ENCODE measurements at places on chromosomes 3 and 15.

- DNase-seq, result no peak
Observed at GRCh38 chr3:133561679-133562078, 11.8 kb upstream of the CDV3 start.

- no peak for DNase-seq
Observed at GRCh38 chr3:112327371-112327951, 5.5 kb upstream of the CD200 start.

DNA sequence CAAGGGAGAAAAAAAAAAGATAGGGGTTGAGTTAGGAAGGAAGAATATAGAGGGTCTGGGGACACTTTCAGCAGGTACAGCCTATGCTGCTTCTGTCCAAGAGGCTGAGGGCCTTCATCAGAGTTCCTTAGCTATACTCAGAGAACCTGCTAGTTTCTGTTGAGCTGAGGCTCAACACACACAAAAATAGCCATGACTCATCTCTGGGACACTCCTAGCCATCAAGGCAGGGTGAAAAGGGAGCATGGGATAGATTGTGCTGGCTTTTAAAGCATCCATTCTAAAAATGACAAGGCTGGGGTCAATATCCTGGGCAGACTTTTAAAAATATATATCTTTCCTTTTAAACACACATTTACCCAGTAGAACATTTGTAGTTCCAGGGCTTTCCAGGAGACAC lies 2.8 kb upstream of the RTP2 start:
- DNase-seq, result no peak

- DNase-seq, result no peak
Observed at GRCh38 chr15:62877276-62877857, 165.2 kb upstream of the TPM1 start.

DNA sequence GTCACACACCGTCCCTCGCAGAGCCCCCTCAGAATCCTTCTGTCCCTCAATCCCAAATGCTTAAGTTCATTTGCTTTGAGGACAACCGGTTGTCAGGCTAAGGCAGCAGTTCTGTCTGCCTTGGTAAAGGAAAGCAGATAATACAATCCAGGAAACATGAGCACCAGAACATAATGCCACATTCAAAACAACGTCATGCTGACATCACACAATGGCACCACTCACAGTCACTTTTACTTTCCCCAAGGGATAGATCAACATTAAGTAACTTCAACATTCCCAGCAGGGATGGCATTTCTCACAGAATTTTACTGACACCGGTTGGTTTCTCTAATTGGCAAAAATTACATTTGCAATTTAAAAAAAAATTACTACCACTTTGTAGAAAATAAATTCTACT lies 74.6 kb upstream of the PSMD6 start:
- no peak for DNase-seq

- no peak for DNase-seq
Observed at GRCh38 chr3:30141178-30141581, 465.2 kb upstream of the TGFBR2 start.

- DNase-seq, result no peak
Observed at GRCh38 chr3:37536840-37537239, 324.8 kb upstream of the CTDSPL start.

GRCh38 chr3:29759411-29760225 lies 478.7 kb downstream of the RBMS3 start:
- no peak for DNase-seq

DNA sequence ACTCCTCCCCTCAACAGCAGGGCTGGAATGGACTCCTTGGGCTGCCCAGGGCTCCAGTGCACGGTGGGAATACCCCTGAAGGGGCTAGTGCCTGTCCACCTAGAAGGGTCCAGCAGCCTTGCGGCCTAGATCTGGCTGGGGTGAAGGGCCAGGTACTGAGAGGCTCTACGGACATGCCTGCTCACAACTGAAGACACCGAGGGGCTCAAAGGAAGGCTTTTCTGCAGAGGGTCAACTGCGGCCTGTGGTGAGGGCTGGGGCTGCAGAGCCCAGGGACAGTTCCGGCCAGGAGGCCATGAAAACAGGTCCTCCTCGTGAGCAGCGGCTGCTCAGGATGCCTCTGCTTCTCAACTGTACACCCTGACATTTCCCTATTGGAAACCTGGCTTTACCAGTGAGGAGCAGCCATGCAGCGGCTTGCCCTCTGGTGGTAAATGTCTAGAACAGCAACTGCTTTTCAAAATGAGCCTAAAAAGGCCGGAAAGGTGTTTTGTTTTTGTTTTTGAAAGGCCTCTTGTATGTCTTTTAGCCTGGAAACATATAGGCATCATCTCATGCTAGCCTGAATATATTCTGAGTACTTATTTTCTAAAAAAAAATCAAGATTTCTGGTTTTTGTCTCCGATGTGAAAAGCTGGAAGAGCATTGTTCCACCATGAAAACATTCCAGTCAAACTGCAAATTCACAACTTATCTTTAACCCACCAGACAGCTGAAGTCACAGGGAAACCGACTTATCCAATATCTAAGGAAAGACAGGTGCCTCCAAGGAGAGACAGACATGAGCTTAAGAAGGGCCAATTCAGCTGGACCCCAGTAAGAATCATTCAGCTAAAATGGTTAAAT lies 163.4 kb downstream of the KLF13 start:
- no peak for DNase-seq

GRCh38 chr3:104723000-104723399 lies 643.7 kb upstream of the ALCAM start:
- no peak for DNase-seq

GRCh38 chr15:101482526-101483371 lies 6.8 kb downstream of the PCSK6 start:
- no peak for DNase-seq

DNA sequence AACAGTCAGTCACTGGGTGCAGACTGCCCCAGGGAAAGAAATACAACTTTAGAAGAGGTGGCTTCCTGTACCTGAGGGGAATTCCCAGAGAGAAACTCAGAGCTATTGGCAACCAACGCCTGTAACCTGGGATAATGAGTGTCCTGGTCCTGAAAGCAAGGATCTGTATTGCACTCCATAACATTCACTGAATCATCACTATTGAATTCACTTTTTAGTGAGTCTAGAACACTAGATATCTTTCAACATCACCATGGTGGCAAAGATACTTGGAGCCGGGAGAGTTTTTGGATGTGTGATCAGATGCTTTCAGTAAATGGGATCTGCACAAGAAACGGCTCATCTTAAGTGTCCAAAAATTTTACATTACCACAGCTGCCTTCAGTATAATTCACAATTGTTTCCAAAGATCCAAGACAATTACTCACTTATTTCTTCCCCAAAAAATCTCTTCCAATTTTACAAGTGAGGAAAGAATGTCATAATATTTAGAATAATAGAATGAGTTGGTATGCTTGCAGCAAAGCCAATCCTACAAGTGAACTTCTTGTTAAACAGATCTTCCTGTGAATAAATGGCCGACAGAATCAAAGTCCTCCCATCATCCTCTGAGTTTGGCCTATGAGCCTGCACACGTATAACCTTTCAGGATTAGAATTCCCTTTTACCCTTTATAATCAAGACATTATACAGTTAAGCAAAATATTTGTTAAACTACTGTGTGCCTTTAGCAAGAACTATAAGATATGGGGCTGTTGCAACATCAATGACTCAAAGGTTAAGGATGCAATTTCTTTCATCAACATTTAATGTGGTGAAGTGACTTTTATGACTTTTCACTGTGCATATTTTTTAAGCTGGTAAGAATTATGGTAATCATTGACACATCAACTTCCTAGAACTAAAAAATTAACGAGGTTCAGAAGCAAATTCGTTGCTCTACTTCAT lies 243.3 kb upstream of the COL8A1 start:
- no peak for DNase-seq

GRCh38 chr15:66293419-66294156 lies at the start of gene DIS3L:
TSS of gene DIS3L (plus strand) at chr15:66293568. CDS start at chr15:66293597, 29 bp downstream.
- peak; percentile 71 for DNase-seq

DNA sequence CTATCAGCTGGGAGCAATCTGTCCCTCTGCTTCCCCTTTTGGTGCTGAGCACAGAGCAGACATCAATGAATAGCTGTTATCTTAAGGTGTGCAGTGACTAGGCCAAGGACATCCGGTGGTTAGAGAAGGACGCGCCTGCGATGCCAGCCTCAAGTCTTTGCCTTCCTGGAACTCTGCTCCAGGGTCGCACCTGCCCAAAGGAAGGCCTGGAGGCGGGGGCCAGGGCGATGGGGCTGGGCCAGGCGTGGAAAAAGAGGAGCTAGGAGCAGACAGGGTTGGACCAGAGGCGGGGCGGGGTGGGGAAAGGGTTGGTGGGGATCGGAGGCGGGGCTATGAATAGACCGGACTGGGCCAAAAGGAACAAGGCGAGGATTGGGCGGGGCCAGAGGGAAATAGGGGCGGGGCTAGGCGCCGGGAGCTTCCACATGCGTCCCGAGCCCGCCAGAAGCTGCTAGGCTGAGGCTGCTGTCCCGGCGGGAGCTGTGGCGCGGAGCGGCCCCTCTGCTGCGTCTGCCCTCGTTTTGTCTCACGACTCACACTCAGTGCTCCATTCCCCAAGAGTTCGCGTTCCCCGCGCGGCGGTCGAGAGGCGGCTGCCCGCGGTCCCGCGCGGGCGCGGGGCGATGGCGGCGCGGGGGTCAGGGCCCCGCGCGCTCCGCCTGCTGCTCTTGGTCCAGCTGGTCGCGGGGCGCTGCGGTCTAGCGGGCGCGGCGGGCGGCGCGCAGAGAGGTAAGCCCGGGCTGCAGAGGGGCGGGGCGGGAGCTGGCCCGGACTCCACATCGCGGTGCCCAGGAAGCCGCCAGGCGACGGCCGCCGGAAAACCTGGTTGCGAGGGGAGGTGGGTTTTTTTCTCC lies at the start of gene CHRNA5:
Gene CHRNA5 (plus strand): TSS at position 424 of the 854 bp plus-strand sequence. CDS start 200 bp downstream, at position 624.
- DNase-seq, result peak; percentile 89

- DNase-seq, result no peak
Observed at GRCh38 chr3:10108091-10108490, at the start of gene FANCD2OS. TSS of gene FANCD2OS (minus strand) at chr3:10108255. CDS start at chr3:10104774, 3,481 bp downstream.

- DNase-seq, result no peak
Observed at GRCh38 chr3:57949785-57950615, 58.2 kb upstream of the FLNB start.

DNA sequence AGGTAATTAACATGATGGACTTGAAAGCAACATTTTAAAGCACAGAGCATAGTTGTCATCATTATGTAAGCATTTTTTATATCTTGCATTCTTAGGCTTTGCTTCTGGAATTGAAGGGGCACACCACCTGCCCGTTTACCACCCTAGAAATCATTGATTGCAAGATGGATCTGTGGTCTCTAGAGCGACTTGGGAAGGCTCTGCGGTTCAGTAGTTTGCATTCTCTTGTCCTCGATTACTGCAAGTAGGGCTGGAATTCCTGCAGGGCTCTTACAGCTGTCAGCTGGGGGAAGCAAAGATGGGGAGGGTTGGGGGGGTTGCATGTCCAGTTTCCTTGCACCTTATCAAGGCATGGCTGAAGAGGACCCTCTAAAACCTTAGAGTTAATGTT lies 56.7 kb upstream of the RNF7 start:
- no peak for DNase-seq

Data from suprapubic skin (tissue), 4 donors.